B cell (primary cell): ENCODE measurements at places on chromosomes 12 and 14.

GRCh38 chr12:71517145-71517846, 77.7 kb downstream of the LGR5 start:
- no peak for DNase-seq

GRCh38 chr12:17992002-17992656, 97.9 kb downstream of the RERGL start:
- DNase-seq: peak; percentile 4

DNA sequence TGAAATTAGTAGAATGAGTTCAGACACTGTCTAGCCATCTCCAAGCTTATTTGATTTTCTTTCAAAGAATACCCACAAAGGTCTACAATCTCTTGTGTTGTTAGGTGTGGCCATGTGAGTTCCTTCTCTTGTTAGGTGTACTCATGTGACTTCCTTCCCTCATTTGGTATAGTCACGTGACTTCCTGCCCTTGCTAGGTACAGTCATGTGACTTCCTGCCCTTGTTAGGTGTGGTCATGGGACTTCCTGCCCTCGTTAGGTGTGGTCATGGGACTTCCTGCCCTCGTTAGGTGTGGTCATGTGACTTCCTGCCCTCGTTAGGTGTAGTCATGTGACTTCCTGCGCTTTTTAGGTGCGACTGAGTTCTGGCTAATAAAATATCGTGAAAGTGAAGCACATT, 179.6 kb downstream of the TMX1 start:
- peak; percentile 42 for DNase-seq

DNA sequence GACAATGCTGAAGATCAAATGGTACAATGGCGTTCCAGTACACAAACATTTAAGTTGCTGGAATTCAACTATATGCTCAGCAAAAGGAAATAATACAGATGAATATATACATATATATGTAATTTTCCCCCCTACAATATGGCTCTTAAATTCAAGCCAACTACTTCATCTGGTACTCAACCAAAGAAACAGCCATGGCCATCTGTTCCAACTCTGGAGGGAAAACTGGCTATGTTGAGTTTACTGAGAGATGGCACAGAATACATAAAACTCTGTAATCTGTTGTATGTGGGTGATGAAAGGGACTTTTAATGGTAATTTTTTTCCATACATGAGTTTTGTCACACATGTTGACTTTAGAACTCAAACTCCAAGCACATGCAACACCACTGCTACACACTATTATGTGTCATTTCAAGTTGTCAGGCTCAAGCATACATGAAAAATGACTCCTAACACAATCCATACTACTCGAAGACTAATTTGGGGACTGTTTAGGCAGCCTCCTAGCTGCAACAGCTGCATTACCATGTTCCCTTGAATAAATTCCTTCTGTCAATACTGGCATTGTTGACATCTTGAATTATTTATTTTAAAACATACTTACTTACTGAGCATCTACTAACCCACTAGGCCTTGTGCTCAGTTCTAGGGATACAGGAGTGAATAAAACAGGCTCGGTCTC, 38.2 kb upstream of the MAP3K9 start:
- DNase-seq: no peak

- no peak for DNase-seq
These were observed 13.7 kb downstream of the TRIM9 start for GRCh38 chr14:51081209-51081608.

DNA sequence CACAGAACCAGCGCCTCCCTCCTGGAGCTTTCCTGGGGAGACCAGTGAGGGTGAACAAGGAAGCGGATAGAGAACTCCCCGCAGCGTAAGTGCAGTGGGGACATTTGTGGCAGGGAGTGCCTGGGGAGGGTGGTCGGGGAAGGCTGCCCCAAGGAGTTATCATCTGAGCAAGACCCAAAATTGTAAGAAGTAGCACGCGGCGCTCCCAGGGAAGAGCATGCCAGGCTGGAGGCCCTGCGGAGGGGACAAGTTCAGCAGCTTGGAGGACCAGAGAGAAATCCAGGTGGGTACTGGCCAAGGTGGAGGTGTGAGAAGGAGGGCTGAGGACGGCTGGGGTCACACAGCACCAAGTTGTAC, 46.2 kb upstream of the RIMBP2 start:
- no peak for DNase-seq
